ENCODE measurements at places on chromosomes 5 and 9.

GRCh38 chr5:3650868-3651267, 55.2 kb downstream of the IRX1 start:
- DNase-seq = no peak
- H3K27ac ChIP-seq = no peak overlapping the region
- no peaks in the 10 kb centered on the region for H3K36me3 ChIP-seq
- no peak overlapping the region for H3K4me3 ChIP-seq

DNA sequence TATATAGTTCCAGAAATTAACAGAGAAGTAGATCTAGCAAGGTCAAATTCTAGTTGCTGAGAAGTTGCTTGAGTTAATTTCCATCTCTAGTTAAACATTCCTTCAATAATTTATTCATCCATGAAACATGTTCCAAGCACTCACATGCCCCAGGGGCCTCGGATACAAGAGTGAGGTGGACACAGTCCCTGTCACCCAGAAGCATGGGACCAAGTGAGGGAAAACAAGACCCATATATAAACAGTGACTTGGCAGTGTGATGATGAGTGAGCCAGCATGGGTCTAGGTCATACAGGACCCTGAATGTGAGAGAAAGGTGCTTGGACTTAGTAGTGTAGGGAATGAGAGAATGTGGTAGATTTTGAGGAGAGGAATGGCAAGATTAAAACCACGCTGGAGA, 216.9 kb downstream of the TTLL11 start:
- H3K36me3 ChIP-seq = no peaks in the 10 kb centered on the region
- no peak for DNase-seq
- H3K27me3 ChIP-seq = peaks cover 37% of the 10 kb centered on the region
- no peak overlapping the region for H3K4me3 ChIP-seq

DNA sequence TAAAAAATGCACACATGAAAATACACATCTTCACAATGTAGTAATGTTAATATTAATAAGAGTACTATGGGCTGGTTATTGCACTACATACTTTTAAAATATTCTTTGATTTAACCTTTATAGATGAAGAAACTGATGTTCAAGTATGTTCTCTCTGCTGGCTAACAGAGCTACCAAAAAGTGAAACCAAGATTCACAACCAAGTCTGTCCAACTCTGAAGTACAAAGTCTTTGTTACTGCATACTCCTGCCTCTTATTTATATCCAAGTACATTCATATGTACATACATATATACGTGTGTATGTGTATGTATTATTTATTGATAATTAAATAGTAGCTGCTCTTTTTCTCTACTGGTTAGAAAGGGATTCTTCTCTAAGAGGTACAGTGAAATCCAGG, 325.6 kb downstream of the BNC2 start:
- H3K4me3 ChIP-seq = no peak overlapping the region
- H3K27ac ChIP-seq = no peak overlapping the region
- no peak for DNase-seq
- H3K4me1 ChIP-seq = no peaks in the 10 kb centered on the region
- no peaks in the 10 kb centered on the region for H3K27me3 ChIP-seq
- H3K36me3 ChIP-seq = no peaks in the 10 kb centered on the region

GRCh38 chr5:20833081-20833627, 845.2 kb upstream of the CDH18 start:
- H3K36me3 ChIP-seq = no peaks in the 10 kb centered on the region
- DNase-seq = peak; percentile 5
- no peak overlapping the region for H3K27ac ChIP-seq

All from K562 (cell line).